ENCODE measurements at places on chromosomes 11 and 22.

- no peak for DNase-seq
Observed at GRCh38 chr22:26162926-26163325, 6.3 kb upstream of the SEZ6L start.

DNA sequence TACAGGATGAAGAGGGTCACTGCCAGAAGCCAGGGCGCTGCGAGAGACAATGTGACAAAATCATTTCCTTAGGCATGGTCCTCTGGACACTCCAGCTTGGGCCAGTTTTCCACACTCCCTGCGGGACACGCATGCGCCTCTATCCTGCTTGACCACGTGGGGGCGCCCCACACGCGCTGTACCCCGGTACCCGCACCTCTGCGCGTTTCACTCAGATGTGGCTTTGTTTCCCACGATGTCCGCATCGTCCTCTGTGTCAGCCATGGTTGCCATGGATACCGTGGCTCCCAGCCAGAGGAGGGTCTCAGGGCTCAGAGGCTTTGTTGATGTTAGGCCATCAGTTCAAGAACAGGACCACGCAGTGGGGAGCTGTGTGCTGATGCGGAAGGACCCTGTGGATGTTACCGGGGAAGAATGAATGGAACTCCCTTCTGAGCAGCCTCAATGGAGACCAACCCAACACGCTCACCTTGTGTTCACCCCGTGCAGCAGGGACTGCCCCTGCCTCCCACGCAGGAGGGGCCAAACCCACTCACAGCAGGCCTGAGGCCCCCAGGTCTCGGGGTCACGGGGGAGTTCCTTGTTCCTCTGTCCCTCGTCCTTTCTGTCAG lies 101.1 kb upstream of the SLC22A12 start:
- peak; percentile 30 for DNase-seq

GRCh38 chr11:61736310-61736709 lies 16.1 kb upstream of the MYRF start:
- no peak for DNase-seq

DNA sequence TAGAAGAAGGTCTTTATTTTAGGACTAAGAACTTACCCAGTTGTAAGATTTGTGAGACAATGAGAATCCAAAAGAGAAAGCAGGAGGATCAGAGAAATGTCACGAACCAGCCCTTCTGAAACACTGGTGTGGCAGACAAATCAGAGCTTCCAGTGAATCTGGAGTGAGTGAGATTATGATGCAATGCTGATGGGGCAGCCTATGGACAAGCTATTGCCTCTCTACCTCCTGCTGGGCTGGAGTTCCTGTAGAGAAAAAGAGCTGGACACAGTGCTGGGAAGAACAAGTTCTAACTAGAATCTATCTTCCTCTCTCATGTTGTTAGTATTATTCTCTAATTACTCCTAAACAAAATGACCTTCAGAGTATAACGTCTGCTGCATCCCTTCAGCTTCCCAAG lies 12.0 kb upstream of the ANO3 start:
- DNase-seq: no peak

DNA sequence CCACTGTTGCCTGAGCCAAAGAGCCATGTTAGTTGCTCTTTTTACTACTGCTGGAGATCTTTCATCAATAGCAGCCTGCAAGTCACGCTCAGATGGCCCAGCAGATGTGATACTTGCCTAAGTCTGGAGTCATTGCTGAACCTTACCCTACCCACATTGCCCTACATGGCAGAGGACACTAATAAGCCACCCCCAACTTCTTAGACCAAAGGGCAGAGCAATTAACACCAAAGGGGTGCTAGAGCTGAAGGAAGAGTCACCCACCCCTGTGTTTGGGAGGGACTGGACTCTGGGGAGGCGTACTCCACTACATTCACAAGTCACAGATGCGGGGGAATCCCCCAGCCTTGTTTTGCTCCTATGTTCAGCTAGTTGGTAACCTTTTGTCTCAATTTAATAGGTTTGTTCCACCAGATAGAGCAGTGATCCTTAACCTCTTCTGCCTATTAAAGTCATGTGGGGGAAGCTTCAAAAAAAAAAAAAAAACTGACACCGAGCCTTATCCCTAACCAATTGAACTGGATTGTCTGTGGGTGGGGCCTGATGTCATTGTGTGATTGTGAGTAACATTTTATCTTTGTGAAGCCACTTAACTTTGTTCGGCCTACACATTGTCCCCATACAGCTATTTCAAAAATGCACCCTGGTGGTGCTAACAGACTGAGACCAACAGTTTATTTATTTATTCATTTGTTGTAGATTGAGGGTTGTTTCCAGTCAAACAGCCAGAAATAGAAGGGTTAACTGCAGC lies 13.1 kb downstream of the ADM start:
- DNase-seq: no peak

DNA sequence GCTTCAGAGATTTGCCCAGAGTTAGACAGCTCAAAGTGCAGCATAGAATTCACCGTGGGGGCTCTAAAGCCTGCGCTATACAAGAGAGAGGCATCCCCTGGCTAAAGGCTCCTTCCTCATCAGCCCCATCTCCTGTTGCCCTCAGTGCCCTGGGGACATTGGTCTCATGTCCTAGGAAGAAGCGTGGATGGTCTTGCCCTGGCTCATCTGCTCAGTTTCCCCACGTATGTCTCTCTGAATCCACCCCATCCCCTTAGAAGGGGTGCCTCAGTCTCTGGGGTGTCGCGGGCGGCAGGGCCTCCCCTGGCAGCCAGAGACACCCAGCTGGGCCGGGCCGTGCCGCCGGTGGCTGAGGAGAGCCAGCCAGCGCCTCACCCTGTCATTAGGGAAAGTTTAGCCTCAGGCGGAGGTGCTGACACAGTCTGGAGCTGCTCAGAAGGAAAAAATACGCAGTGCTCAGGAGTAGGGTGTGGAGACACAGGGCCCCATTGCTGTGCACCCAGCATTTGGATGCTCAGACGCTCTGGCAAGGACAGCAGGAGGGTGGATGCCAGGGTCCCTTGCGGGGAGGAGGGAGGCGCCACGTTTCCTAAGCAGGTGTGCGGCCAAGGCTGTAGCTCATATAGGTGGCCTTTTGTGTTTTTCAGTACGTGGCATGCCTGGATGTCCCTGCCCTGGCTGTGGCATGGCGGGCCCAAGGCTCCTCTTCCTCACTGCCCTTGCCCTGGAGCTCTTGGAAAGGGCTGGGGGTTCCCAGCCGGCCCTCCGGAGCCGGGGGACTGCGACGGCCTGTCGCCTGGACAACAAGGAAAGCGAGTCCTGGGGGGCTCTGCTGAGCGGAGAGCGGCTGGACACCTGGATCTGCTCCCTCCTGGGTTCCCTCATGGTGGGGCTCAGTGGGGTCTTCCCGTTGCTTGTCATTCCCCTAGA lies 1.3 kb downstream of the SLC39A13 start:
- no peak for DNase-seq

- DNase-seq: no peak
Observed at GRCh38 chr22:32824531-32825312, 23.2 kb downstream of the TIMP3 start.

GRCh38 chr11:95305705-95306104 lies 74.7 kb upstream of the SESN3 start:
- no peak for DNase-seq

- no peak for DNase-seq
Observed at GRCh38 chr11:115222863-115223530, 281.2 kb downstream of the CADM1 start.

GRCh38 chr11:62487738-62488551 lies 58.7 kb downstream of the AHNAK start:
- no peak for DNase-seq

DNA sequence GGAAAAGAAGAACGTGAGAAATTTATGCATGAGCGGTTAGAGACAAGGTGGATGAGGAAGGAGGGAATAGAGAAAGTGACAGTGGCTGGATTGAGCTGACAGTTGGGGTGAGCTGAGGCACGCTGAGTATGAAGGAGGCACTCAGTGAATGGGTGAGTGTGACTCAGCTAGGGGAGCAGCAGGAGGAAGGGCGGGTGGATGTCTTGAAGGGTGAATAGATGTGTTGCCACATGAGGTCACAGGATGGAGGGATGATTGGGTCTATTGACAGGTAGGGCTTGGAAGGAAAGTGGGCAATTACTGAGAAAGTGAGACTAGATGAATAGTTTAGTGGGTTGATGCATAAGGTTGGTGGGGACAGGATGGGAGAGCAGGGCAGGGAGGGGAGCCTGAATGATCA lies 8.0 kb downstream of the IFITM10 start:
- no peak for DNase-seq

Data from GM19239 (cell line).